GM13977 (cell line): ENCODE measurements at places on chromosomes 12 and 14.

DNA sequence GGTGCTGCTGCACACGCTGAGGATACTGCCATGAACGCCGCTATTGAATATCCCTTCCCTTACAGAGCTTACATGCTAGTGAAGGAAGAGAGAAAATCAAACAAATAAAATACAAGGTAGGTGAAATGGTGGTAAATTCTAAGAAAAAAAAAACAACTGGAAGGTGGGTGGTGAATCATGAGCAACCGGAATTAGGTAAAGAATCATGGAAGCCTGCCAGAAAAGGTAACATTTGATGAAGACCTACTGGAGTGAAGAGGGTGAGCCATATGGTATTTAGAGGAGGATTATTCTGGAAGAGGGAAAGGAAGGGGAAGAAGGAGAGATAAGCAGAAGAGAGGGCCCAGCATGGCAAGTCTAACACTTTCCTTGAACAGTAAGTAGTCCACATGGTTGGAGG, 76.1 kb downstream of the LRIG3 start:
- DNase-seq: no peak

DNA sequence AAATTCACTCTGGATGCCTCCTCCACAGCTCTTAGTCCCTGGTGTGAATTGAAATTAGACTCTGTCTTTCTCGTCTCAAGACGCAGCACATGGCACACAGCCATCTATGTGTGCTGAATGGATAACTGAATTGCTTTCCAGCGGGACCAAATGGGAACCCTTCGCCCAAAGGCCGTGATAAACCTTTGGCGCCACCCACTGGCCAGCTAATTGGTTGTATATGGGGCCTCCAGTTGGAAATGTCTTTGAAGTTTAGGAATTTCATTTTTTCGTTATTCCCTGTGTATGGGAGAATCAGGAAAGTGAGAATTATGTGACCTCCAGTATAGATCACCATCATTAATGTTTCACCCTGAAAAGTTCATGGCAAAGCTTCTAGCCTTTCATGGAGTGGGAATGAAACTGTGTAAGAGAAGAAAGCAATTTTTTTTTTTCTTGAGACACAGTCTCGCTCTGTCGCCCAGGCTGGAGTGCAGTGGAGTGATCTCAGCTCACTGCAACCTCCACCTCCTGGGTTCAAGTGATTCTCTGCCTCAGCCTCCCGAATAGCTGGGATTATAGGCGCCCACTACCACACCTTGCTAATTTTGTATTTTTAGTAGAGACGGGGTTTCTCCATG, 9.8 kb upstream of the HSP90AA1 start:
- peak; percentile 60 for DNase-seq

DNA sequence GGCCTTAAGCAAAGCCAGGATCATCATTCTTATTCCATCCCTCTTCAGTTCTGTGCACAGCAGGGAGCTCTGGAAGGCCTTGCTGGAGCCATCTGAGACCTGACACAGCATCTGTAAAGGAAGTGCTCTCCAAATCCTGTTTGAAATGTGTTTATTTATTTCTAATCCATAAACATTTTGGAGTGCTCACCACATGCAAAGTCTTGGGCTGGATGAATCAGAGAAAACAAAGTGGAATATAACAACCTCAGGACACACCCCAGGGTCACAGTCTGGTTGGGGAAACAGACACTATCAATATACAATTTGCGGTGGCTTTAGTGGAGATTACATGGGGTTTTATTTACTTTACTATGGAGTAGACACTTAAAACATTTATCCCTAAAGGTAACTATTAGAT, 54.3 kb downstream of the BMP4 start:
- DNase-seq: no peak

GRCh38 chr14:89041257-89041582, 216.8 kb downstream of the TTC8 start:
- DNase-seq: no peak

- DNase-seq: peak; percentile 22
These were observed 4.1 kb upstream of the IFNG start for GRCh38 chr12:68163560-68164081.

- DNase-seq: peak; percentile 25
These were observed 2.9 kb downstream of the MMP14 start for GRCh38 chr14:22839159-22839779.

DNA sequence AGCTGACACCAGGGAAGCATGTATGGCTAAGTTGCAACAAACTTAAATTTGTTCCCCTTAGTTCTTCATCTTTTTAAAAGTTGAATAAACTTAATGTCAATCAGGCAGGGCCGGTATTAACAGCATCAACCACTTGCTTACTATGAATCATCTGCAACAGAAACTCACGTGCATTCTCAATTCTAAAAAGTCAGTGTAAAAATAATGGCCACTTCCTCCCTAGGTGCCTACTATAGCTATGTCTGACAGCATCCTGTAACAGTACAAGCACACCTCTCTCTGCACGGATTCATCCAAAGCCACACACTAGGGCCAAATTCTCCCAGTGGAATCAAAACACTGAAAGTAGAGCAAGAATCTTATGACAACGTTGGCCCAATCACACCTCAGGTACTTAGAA, 48.6 kb downstream of the PPP1R36 start:
- DNase-seq: no peak

DNA sequence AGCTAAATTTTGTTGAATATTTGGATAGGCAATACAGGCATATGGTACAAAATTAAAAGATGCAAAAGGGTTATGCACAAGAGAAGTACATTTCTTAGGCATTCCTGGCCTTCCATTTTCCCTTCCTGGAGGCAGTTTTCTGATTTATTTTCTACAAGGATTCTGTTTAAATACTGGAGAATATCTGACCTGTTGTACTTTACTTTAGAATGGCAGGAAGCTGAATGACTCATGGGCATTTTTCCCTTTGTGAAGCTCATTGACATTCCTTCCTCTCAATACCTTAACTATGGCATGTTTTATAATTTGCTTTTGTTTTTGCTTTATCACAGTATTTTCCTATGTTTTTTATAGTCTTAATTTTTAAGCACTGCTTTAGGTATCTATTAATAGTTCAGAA, 62.7 kb downstream of the RCOR1 start:
- DNase-seq: no peak

GRCh38 chr12:118055144-118055557, 5.8 kb downstream of the WSB2 start:
- DNase-seq: peak; percentile 48

DNA sequence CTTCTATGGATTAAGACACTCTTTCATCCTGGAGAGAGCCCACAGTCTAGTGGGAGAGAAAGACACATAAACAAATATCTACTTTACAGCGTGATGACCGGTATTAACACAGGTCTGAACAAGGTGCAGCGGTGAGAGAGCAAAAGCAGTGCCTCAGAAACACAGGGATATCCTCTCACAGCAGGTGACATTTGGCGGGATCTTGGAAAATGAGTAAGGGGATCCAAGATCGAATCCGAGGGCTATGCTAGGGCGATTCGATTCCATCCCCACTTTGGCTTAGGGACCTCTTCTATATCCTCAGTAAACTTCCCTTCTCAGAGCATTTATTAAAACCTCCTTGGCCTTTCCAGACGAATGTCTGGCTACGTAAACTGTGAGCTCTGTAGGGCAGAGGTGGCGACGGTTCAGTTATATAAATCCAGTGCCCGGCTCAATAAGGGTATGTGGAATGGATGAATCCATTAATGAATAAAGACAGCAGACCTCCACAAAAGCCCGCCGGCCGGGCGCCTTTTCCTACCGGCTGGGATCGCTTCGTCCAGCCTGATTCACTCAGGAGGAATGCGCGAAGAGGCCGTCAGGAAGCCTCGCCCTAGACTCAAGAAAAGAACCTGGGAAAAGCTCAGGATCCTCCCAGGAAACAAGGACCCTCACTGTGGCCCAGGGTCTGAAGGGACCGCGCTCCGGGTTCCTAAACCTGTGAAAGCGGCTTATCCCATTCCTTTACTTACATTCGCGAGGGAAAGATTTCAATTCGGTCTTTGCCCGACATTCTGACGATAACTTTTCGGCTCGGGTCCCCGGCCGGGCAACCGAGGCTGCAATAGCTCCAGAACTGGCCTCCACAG, 455 bp downstream of the ATP6V1D start:
- no peak for DNase-seq

DNA sequence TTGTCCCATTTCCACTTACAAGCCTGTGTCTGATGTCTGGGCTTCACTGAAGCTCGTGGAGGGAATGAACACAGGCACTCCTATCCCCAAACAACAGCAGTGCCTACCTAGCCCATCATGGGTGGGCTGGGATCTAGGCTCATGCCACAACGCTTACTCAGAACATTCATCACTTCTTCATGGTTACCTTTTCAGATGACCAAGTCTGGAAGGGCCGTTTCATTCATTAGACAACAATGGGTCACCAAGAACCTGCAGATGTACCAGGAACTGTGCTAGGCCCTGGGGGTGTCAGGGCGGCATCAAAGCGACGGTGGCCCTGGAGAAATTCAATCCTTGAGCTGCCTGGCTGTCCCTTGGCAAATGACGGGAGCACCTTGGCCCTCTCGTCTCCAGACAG, 64.9 kb upstream of the FZD10 start:
- no peak for DNase-seq

- no peak for DNase-seq
These were observed 284.7 kb upstream of the PWP1 start for GRCh38 chr12:107400686-107401447.

DNA sequence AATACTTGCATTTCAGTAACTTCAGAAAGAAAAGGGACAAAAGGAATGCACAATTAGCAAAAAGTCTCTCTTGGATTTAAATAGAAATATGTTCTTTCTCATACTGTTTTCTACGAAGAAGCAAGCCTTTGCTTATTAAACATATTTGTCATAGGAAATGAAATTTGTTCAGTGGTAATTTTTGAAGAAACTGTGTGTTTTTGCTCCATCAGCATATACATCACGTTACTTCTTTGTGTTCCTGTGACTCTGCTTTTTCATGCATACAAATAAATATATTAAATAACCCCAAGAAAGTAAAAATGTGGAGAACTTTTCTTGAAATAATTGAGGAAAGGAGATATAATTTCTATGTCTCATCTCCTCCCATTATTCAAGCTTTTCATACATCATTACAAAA, 39.7 kb downstream of the CD163L1 start:
- DNase-seq: no peak

DNA sequence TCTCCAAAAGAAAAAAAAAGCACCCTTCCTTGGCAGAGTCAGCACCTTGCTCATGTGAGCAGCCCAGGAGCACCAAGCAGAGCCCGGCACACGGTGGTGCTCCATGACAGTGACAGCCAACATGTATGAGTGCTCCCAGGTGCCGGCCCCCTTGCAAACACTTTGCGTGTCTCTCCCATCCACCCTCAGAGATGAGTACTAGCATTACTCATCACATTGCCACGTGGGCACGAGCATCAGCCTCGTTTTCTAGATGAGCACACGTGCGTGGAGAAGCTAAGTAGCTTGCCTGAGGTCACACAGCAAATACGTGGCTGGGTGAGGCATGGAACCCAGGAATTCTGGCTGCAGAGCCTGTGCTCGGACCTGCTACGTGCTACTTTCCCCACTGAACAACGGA, 177.9 kb upstream of the PRMT8 start:
- DNase-seq: no peak

GRCh38 chr12:88896958-88897357, 316.7 kb upstream of the KITLG start:
- no peak for DNase-seq

- DNase-seq: no peak
These were observed 184.4 kb upstream of the BCL2L14 start for GRCh38 chr12:11886339-11886738.

- DNase-seq: no peak
These were observed 43.7 kb downstream of the DUSP16 start for GRCh38 chr12:12518919-12519318.

DNA sequence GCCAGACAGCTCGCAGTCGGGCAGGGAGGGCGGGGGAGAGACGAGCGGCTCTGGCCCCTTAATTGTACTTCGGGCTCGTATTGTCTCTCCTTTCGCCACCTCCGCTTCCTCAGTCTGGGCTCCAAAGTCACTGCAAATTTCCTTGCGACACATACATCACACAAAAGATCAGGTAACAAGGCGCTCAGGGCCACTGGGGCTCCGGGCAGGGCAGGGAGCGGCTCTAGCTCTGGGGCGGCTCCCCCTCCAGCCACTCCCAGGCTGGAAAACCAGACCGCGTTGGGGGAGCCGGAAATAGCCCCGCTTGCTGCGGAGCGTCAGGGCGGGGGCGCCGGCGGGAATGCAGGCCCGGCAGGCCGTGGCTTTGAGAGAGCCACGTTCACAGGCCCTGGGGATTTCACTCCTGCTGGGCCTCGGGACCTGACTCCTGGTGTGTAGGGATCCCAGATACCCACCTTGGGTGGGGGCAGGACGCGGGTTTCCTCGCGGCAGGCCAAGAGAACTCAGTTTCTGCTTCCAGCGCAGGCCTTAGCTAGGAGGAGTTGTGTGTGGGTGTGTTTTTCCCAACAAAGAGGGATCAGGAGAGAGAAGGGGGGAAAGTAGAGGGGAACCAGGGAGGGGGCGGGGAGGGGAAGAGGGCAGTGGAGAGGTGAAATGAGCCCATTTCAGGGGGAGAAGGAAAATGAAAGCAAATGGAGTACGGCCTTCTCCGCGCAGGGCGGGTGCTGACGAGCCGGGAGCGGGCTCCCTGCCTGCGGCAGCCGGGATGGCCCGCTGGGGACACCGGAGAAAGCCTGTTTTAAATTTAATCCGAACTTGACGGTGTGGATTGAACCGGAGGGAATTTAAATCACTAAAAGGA, 4.4 kb upstream of the HOXC9 start:
- DNase-seq: no peak

DNA sequence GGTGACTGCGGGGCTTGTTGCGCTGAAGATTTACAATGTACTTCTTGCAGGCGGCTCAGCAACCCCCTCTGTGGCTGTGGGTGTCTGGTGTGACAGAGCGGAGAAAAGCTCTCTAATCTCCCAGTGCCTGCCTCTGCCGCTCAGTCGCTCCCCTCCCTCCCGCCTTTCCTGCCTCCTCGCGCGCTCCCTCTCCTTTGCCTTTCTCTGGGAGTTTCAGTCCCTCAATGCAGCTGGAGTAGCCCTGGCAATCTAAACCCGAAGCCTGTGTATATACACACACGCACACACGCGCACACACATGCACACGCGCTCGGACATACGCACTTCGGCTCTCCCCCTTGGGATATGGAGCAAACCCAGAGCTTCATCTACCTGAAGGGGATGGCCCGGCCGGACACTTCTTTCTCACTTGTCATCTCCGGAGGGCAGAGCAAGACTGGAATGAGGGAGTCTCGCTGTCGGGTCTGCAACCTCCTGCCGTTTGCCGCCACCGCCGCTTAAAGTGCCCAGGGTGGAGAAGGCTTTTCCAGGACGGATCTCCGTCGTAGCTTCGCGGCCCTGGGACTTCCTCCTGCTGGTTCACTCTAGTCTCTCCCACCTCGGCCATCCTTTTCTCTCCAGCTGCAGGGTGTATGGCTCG, 599 bp upstream of the TRHDE start:
- peak; percentile 31 for DNase-seq

GRCh38 chr12:22938323-22938722, 313.4 kb downstream of the ETNK1 start:
- no peak for DNase-seq
